Stimulated activated CD4-positive, alpha-beta T cell treated with anti-CD3 and anti-CD28 coated beads, Interleukin-15, amount 100 ng/mL, for 24 hours (primary cell): ENCODE measurements at places on chromosomes 13 and 19.

DNA sequence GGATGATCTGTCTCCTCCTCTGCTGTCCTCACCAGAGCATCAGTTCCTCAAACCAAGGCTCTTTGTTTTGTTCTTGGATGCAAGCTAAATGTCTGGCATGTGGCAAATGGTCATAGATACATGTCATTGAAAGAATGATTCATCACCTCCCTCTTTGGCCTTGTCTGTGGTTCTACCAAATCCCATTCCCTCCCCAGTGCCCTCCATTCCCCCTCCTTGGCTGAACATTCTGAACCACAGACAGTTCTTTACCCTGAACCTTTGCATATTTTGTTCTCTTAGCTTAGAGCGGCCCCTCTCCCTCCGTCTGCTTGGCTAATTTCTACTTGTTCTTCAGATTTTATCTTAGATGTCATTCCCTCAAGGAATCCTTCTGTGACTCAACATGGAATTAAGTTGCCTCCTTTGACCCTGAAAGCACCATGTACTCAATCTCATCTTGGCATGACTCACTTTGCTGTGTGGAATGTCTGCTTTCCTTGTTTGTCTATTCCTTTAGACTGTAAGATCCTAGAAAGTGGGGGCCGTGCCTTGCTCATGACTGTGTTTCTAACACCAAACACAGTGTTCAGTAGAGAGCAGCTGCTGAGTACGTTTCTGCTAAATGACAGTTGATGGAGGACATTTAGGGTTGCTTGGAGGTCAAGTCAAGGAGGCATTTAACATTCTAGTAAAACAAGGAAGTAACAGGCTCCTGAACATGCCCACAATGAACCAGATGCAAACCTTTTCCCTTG, 8.1 kb downstream of the ALOX5AP start:
- no peak for DNase-seq

GRCh38 chr13:33318037-33318436, 32.5 kb upstream of the STARD13 start:
- DNase-seq: no peak

DNA sequence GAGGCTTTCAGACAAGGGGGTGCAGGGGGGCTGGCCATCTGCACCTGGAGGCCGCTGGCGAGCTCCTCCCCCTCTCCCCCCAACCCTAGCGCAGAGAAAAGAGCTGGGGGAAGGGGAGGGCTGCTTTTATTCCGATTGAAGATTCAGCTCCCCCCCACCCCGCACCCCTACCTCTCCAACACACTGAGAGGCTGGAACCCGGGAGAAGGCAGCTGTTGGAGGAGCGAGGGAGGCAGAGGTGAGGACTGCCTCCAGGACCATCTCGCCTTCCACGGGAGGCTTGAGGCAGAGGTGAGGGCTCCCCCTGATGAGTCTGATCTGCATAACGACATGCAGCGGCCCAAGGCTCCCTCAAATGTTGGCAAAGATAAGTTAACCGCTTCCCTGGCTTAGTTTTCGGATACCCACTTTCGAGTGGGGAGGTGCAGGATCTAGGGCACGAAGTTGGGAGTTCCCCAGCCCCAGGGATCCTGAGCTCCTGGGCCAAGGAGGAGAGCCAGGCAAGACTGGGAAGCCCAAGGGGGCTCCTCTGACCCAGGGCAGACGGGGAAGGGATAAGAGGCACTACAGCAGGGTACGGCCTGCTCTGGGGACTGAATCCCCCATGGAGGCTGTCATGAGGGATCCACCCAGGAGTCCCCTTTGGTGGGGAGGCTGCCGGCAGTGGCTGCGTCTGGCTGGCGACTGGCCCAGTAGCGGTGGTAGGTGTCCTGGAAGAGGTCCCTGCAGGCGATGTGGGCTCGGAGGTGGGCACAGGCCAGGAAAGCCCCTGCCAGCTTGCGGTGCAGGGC, 1.2 kb upstream of the NUMBL start:
- peak; percentile 22 for DNase-seq

GRCh38 chr13:46372071-46372470, 15.0 kb downstream of the RUBCNL start:
- no peak for DNase-seq

DNA sequence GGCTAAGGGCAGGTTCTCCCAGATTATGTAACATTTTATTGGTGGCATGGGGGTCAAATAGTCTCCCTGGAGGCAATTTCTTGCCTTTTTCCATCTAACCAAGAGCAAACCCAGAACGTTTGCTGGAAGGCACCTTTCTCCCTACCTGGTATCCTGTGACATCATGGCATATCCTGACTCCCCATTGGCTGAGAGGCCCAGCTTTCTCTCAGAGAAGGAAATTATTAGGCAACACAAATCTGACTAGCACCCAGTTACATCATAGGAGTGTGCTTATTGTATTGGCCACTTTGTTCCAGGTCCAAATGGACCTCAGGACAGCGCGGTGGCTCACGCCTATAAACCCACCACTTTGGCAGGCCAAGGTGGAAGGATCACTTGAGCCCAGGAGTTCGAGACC, 13.0 kb downstream of the NTN5 start:
- no peak for DNase-seq

GRCh38 chr13:27415116-27415515, 9.3 kb upstream of the GTF3A start:
- DNase-seq: no peak

DNA sequence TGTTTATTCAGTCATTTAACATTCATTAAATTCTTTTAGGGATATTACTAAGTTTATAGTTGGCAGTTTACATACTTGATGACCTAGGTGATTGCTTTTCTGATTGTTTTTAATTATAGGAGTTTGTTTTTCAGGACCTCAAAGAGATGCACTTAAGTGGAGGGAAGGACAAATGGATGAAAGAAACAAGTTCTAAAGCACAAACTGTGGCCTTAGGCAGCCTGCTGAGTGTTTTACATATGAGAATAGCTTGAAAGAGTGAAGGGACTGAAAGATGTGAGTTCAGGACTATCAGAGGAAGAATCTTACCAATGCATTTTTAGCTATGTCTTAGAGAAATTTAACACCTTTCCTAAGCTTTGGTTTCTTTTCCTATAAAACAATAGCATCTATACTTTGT, 402.6 kb downstream of the KLF12 start:
- DNase-seq: no peak

- no peak for DNase-seq
Measured at GRCh38 chr13:91278888-91279287, 68.6 kb upstream of the MIR17HG start.

GRCh38 chr19:15463861-15464371, 428 bp downstream of the RASAL3 start:
- peak; percentile 83 for DNase-seq

DNA sequence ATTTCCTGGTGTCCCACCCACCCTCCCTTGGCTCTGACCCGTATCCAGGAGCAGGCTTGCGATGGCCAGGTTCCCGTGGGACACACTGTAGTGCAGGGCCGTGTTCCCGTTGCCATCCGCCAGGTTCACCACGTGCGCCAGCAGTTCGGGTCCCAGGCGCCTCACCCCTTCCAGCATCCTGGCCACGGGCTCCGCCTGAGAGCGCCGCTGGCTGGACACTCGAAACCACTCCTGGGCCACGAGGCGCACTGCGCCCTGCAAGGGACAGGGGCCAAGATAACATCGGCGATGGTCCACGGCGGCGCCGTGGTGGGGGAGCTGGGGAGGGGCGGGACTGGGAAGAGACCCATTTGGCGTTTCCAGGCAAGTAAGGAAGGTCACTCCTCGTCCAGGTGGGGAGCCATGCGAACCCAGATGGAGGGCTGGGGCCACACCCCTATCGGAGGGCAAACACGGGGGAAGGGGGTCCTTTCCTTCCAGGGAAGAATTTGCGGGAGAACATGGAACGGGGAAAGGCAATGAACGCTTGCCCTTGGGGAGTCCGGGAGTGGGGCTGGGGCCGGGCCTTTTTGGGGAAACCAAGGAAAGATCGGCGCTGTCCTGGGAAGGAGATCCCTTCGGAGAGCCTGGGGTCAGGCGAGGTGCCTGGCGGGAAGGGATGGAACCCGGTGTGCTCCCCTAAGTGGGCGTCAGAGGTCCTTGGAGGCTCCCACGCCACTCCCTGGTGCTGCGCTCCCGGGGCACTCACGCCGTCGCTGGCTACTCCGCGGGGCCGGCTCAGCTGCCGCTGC, 9.9 kb downstream of the KANK3 start:
- DNase-seq: no peak
